ENCODE measurements at places on chromosomes 7 and 10.

- no peak for DNase-seq
Observed at GRCh38 chr10:70649526-70649925, 22.8 kb upstream of the ADAMTS14 start.

DNA sequence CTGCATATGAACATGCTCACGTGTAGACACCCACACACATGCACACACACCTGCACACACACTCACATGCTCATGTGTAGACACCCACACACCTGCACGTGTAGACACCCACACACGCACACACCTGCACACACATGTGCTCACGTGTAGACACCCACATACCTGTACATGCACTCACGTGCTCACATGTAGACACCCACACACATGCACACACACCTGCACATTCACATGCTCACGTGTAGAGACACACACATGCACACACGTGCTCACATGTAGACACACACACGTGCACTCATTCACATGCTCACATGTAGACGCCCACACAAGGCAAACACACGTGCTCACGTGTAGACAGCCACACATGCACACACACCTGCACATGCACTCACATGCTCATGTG, 275.8 kb downstream of the PTPRN2 start:
- no peak for DNase-seq

GRCh38 chr7:18177129-18177814, 149.6 kb upstream of the PRPS1L1 start:
- DNase-seq, result no peak

DNA sequence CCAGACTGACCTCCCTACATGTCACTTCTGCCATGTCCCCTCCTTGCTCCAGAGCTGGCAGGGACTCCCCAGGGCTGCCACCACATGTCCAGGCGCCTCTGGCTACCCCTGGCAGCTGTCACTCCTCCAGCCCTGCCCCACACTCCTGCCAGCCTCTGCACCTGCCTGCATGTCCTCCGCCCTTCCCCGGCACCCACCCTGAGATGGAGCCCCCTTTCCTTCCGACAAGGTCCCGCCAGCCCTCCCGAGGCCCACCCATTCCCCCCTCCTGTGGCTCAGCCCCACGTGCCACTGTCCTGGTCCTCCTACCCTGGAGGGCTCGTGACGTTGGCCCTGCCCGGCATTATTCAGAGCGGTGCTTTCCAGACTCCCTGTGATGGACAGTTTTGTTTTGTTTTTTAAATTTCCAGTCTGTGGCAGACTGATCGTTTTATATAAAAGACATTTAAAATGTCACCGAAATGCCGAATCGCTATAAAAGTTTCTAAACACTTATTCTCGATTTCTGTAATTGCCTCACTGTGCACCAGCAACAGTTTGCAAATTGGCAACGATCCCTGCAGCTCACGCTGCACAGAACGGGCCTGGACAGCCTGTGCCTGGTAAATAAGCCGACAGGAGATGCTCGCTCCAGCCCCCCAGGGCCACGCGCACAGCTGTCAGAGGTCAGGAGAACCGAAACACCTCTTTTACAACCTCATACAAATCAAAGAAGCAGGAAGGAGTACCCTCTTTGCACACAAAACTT, 111.1 kb upstream of the SH2B2 start:
- DNase-seq, result peak; percentile 47

- no peak for DNase-seq
Observed at GRCh38 chr10:14889318-14889717, 10.7 kb downstream of the SUV39H2 start.

DNA sequence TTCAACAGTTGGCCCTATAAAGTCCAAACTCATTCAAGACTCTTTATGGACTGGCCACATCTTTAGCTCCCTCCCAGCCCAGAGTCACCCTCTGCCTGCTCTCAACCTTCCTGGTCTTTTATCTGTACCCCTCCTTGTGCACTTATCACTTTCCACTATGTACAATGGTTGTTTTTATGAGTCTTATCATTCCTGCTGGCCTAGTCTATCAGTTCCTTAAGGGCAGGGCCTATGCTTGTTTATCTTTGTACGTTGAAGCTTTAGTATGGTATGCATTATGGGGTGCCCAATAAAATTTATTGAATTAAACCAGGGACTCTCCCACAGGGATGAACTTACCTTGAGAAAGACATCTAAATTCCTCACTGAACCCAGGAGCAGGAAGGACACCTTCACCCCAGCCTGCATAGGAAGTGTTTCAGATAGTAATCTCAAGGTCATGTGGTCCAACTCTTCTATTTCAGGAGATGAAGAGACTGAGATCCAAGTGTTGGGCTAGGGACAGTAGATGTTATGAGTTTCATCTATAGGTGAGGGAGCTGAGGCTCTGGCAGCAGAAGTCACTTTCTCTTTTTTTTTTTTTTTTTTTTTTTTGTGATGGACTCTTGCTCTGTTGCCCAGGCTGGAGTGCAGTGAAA, 13.3 kb upstream of the PDCD4 start:
- no peak for DNase-seq

DNA sequence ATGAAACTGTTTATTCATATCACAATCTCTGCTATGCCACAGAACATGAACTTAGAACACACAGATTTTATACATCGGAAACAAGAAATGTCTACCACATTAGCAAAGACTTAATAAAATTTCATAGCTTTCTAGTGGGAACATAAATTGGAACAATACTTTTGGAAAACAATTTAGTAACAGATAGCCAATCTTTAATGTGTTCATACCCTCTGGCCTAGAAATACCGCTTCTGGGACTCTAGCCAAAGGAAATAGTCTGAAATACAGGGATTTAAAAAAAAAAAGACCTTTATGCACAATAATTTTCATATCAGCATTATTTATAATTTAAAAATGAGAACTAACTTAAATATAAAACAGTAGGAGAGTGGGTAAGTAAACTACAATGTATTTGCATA, 168.5 kb downstream of the PLXNA4 start:
- no peak for DNase-seq

DNA sequence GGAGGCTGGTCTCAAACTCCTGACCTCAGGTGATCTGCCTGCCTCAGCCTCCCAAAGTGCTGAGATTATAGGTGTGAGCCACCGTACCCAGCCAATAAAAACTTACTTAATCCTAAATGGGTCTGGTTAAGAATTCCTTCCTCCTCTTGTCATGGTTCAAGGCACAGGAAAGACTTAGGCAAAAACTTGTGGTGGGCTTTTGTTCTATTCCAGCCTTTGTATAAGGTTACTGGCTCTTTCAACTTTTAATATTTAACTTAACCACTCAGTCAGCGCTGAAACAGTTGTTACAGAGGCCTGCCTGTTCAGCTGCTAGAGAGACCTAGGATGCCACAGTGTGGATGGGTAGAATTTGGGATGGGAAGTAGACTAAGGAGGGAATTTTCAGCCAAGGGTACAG, 28.1 kb upstream of the GARS1 start:
- DNase-seq, result no peak

DNA sequence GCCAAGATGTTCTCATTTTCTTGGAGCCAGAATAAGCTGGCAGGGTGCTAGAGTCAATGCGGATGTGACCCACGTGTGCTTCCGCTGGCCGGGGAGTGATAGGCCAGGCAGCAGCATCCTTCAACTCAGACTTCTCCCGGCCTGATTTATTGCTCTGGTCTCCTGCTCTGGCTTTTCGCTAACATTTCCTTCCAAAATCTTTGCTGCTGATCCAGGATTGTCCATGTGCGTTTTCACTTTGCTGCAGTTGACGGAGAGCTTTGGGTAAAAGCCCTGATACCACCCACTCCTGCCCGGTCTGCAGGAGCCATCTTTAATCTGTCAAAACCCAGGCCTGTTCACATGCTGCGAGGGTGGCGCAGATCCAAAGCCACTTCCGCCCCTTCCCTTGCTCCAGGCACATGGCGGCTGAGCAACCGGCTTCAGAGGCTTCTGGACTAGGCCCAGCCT, 106.8 kb downstream of the CYP26A1 start:
- DNase-seq, result no peak

DNA sequence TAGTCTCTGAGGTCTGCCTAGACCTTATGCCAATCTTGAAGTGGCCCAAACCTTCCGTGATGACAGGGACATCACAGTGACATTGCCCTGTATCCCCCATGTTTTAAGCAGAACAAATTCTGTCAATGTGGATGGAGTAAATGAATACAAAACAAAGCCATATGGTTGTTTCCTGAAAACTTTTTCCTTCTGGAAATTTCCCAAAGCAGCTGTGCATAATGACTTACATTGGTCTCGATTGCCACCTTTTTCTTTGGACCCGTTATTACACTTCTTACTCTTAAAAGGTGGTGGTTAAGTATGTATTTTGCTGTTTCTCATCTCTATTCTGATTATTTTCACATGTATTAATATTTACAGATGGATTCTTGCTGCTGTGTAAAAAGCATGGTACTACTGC, 411.2 kb upstream of the KLF6 start:
- no peak for DNase-seq

DNA sequence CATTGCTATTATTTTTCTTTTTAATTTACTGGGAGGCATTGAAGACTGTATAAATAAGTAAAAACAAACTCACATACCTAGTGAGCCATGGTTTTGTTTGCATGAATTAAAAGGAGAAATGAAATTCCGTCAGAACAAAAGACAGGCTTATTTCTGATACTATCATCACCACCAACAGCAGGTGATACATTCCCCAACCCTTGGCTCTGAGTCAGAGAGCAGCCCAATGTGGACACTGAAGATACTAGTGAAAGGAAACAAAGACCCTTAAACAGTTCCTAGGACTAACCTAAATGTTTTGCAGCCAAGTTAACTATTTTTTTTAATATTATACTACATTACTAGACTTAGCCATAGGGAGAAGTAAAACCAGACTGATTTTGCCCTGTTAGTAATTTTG, 31.6 kb downstream of the CHRM2 start:
- DNase-seq, result no peak

DNA sequence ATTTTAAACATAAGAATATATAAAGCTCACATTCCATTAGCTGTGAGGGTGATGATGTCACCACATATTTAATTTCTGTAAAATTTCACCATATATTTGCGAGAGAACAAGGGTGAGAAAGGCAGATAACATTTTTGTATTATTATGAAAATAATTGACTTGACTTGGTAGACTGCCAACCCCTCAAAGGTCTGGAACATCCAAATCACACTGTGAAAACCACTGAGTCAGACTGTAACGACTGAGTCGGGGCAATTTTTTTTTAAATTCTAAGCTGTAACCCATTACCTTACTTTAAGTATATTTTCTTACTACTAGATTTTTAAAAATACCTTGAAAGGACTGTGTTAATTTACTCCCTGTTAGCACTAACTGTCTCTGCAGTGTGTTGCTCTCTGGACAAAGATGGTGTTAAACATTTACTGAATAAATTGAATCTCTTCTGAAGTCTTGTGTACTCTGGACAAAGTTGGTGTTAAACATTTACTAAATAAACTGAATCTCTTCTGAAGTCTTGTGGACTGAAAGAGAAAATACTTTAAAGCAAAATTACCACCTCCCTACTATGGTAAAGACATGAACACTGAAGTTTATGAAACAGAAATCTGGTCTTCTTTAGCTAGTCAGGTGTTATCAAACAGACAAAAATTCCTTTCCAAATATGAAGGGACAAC, 14.1 kb downstream of the PDZD8 start:
- no peak for DNase-seq

DNA sequence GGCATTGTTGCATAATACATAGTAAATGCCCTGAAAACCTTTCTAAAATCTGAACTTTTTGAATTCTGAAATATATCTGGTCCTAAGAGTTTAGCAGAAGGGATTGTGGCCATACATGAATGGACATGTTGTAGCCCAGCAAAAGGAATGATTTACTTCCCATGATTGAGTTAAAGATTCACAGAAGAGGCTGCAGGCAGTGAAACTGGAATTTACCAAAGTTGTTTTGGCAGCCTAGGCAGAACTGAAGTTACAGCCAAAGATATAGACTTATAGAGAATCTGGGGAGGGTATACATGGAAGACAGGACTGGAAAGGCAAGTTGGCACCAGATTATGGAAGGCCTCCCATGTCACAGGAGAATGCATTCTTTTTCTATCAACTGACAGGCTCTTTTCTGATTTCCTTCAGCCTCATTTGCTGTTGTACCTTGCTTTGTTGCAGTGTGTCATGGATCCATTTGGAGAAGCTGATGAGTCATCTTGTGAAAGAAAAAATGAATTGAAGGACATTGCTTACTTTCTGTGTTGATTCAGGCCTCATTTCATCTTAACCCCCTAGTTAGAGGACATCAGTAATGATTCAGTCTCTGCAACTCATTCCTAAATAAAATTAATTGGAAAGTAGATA, 356.2 kb upstream of the LRGUK start:
- no peak for DNase-seq

DNA sequence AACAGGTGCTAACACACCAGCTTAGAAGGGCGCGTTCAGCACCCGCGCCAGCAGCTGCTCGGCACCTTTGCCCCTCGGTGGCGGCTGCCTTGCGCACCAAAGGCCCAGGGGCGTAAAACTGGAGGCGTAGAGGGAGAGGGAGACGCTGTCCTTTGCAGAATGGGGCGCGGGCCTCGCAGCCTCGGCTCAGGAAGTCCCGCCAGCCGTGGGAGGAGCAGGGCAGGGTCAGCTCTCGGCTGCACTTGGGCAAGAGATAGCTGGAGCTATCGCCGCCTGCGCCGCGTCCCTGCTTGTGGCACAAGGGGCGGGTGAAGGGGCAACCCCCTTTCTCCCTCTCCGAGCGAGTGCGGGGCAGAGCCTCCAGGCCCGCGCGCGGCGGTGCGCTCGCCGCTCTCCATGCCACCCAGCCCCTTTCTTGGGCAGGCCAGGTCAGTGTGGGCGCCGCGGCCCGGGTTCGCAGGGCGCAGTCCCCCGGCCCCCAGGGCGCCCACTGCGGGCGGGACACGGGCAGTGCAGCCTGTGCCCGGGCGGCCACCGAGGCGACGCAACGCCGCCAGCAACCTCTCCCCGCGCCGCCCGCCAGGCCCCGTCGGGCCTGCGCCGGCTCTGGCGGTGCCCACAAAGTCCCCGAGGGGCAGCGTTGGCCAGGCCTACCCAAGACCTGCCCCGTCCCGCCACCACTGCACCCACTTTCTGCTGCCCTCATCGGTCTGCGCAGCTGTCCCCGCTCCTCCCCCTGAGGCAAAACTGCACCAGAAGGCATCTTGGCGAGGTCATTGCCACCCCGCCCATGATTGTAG, 4.1 kb downstream of the NEUROD6 start:
- DNase-seq, result no peak

GRCh38 chr7:30048582-30048981, 20.4 kb downstream of the PLEKHA8 start:
- DNase-seq, result no peak

DNA sequence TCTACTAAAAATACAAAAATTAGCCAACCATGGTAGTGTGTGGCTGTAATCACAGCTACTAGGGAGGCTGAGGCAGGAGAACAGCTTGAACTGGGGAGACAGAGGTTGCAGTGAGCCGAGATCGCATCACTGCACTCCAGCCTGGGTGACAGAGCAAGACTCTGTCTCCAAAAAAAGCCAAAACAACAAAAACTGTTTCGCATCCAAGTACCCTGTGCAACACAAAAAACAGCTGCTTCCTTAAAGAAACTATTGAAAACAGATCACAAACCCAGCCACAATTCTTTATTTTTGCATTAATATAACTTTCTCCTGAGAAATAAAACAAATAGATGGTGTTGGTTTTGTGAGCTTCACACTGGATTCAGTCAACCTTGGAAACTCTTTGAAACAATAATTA, 112.1 kb upstream of the AFAP1L2 start:
- DNase-seq, result no peak
